CD4-positive, alpha-beta T cell treated with Interferon gamma for 1 hour (primary cell): ENCODE measurements at places on chromosomes 6 and 20.

GRCh38 chr20:31861385-31862156 is 8.8 kb downstream of the DUSP15 start:
- peak; percentile 77 for DNase-seq

- DNase-seq, result no peak
Observed at GRCh38 chr20:54626126-54626525, 150.7 kb downstream of the DOK5 start.

- no peak for DNase-seq
Observed at GRCh38 chr6:125393449-125393858, 91.7 kb upstream of the HDDC2 start.

- no peak for DNase-seq
Observed at GRCh38 chr6:4809999-4810918, 34.1 kb downstream of the CDYL start.

GRCh38 chr6:32439602-32440214 is at the start of gene HLA-DRA:
Gene HLA-DRA, plus strand, starts transcription at chr6:32439887. Its CDS starts 64 bp downstream, at chr6:32439951.
- peak; percentile 61 for DNase-seq

- no peak for DNase-seq
Observed at GRCh38 chr6:41758641-41759035, 11.4 kb upstream of the PGC start.

DNA sequence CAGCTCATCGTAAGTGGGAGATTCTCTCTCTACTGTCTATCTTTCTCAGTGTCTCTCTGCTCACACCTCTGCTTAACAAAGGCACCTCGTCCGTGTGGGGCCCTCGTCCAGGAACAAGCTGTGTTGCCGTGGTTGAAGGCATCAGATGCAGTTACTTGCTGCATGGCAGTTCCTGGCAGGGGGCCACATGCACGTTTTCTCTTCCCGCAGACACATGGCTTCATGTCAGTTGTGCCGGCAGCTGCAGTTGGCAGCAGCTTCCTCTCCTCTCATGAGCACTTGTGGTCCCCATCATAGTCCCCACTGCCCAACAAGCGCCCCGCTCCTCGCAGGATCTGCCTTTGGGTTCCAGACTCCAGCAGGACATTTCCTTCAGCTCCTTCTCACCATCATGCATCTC is 7.1 kb upstream of the AFDN start:
- no peak for DNase-seq

DNA sequence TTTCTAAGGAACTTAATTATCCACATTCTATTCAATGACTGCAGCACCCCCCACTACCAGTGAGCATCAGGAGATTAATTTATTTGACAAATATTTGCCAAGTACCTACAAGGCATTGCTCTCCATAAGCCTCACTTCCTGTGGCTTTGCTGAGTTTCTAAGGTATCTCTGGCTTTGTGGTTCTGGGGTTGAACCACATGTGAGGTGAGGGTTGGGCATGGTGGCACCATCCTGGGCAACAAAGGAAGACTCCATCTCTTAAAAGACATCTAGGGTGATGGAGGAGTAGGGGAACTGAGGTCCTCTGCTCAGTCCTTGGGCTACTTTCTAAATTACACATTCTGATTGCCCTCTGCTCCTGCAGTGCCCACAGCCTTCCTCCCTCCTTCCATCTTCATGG is 25.5 kb upstream of the WFDC2 start:
- DNase-seq, result no peak

DNA sequence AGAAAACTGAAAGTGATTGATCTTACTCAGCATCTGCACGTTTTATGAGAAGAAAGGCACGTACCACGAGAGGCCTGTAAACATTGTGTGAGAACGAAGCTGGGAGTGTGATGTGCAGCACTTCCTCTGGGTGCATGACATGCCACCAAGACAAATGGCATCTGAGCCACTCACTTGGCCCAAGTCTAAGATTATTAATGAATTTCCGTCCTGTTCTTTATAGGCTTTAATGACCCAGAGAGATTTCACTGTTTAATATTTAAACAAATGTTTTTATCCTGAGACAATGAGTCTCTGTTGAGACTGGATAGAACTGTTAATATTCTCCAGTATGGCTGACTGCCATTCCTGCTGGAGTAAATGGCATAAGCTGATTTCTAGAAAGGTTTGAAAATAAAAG is 172.6 kb upstream of the PHACTR1 start:
- DNase-seq, result no peak

DNA sequence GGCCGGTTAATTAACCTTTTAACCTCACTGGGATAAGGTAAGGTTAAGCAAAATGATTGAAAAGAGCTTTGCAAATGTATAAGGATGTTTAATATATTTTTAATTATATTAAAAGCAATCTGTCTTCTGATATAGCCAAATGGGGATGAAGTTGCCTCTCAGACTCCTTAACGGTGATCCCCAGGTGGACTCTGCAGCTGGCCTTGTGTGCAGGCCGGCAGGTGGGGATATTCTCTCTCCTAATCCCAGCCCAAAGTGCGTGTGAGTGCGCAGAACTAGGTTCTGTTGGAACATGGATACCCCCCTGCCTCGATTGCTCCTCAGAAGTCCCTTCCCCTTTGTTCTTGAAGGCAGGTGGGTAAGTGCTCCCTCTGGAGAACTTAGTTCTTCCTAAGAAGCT is 100.0 kb downstream of the NDUFAF5 start:
- DNase-seq, result no peak

DNA sequence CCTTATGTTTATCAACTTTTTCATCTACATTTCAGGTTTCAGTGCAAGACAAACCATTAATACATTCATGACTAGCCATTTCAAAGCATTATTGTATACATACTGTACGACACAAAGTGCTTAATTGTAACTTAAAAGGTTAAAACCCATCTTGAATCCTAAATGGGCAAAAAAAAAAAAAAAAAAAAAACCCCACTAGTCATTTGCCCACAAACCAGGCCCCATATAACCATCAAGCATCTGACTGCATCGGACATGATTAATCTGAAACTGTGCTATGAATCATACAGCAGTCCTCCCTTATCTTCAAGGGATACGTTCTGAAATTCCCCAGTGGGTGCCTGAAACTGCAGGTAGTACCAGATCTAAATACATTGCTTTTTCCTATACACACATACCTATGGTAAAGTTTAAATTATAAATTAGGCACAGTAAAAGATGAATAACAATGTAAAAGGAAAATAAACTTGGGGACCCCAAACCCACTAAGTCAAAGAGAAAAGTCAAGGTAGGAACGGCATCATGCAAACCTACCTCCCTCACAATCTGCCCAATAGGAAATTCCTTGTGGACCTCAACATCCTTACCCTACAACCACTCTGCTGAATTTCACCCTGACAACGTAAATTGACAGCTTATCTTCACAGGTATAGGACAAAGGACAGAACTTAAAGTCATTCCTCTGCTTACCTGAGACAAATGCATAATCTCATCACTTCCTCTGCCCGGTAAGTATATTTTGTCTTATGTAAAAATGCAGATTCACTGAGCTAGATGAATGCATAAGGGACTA is 14.3 kb downstream of the B4GALT5 start:
- no peak for DNase-seq
